Stimulated activated CD8-positive, alpha-beta memory T cell treated with anti-CD3 and anti-CD28 coated beads, Interleukin-15, amount 100 ng/mL, for 24 hours (primary cell): ENCODE measurements at places on chromosomes 12 and 14.

GRCh38 chr12:25929142-25929541, 29.3 kb upstream of the RASSF8 start:
- DNase-seq: no peak

DNA sequence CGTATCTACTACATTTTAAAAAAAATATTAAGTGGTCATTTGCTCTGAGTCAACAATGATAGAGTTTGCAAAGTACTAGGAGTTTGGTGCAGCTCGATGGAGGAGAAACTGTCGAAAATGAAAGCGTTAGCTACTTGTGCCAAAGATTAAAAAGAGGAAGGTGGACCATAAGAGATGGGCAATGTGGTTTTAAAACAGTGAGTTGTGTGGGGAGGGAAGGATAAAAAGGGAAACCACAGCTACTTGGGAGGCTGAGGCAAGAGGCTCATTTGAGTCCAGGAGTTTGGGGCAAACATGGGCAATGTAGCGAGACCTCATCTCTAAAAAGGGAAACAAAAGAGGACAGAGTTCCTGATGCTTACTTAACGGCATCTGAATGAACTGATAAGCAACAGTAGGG, 18.2 kb upstream of the STRAP start:
- DNase-seq: no peak

GRCh38 chr12:106766393-106766826, 8.1 kb upstream of the RIC8B start:
- DNase-seq: no peak

DNA sequence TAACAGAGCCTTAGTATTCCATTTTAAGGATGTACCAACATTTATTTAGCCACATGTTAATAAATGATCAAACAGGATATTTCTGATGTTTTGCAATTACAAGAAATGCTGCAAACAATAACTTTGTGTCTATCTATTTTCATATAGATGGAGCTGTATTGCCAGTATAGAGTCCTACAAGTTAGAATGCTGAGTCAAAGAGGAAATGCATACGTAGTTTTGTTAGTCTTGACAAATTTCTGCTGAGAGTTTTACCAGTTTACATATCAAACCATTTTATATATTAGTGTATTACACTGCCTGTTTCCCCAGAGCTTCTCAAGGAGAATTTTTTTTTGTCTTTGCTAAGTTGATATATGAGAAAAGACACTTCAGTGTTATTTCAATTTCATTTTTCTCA, 541.7 kb downstream of the SLC16A7 start:
- no peak for DNase-seq

- no peak for DNase-seq
Measured at GRCh38 chr14:56630707-56631106, 51.1 kb downstream of the TMEM260 start.

- DNase-seq: no peak
Measured at GRCh38 chr14:90384543-90384911, 12.3 kb upstream of the CALM1 start.

GRCh38 chr14:55832974-55833373, 253.0 kb downstream of the KTN1 start:
- DNase-seq: no peak
